ENCODE measurements at places on chromosomes 3 and 15.

- DNase-seq = no peak
Measured at GRCh38 chr3:161014843-161015749, 90.1 kb downstream of the B3GALNT1 start.

- DNase-seq = no peak
Measured at GRCh38 chr3:184873141-184873540, 61.2 kb downstream of the VPS8 start.

- DNase-seq = no peak
Measured at GRCh38 chr15:92845126-92845508, 55.0 kb upstream of the CHD2 start.

- DNase-seq = no peak
Measured at GRCh38 chr3:120569222-120570057, 26.7 kb upstream of the NDUFB4 start.

DNA sequence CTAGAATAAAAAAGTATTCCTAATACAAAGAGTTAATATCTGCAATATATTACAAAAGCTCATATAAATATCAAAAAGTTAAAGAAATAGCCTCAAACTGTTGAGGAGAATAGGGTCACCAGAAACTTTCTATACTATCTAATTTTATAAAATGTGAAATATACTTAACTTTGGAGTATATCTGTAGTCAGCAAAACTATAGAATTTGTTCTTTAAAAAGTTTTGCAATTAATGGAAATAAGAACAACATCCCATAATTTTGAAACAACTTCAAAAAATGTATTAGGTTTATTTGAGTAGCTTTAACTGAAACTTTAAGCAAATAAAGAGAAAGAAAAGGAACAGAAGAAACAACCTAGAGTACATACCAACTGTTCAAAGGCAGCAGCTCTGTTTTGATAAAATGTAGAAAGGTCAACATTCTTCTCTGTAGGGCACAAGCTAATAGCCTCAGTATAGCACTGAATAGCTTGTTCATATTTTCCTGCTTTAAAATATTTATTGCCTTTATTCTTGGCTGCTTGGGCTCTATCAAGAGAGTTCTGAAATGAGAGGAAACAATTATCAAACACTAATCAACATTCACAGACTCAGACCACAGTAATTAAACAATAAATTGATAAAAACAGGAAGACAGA, 14.3 kb downstream of the TOMM70 start:
- DNase-seq = no peak

DNA sequence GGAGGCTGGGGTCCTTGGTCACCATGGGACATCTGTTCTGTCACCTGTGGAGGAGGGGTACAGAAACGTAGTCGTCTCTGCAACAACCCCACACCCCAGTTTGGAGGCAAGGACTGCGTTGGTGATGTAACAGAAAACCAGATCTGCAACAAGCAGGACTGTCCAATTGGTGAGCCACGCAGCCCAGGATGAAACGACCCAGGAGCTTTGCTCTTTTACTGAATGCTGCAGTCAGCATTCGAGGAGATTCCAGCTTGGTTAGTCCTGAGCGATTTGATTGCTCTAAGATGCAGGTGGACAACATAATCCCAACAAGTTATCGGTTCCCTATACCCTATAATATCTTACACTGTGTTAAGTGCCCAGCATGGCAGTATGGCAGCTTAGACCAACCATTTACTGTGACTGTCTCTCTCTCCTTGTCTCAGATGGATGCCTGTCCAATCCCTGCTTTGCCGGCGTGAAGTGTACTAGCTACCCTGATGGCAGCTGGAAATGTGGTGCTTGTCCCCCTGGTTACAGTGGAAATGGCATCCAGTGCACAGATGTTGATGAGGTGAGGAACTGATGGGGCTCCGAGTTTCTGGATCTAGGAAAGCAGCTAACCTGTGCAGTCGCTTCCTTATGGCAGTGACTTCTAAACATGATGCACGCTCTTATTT, 7.8 kb downstream of the THBS1 start:
- no peak for DNase-seq

DNA sequence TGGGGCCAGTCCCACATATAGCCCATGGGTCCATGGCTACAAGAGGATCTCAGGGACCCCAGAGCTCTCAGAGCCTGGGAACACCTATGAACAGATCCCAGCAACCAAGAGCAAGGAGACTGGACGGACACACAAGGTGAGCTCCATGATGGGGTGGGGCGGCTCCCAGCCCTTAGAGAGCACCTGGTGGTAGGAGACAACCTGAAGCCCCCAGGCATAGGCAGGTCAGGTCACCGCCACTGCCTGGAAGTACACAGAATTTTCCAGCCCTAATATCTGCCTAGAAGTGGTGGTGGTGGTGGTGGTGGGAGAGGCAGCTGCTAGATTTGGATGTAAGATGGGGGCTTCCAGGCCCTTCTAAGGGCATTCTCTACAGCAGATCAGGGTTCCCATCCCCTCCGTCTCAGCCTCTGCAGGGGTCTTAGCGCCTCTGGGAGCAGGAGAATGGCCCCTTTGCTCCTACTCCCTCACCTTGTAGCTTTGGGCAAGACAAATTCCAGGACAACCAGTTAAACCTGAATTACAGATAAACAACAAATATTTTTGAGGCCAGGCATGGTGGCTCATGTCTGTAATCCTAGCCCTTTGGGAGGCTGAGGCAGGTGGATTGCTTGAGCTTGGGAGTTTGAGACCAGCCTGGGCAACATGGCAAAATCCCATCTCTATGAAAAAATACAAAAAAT, 9.2 kb downstream of the SH2D7 start:
- DNase-seq = no peak

GRCh38 chr3:61669203-61669602, 107.8 kb downstream of the PTPRG start:
- no peak for DNase-seq

- DNase-seq = no peak
Measured at GRCh38 chr3:111784001-111784400, 75.1 kb upstream of the PHLDB2 start.

DNA sequence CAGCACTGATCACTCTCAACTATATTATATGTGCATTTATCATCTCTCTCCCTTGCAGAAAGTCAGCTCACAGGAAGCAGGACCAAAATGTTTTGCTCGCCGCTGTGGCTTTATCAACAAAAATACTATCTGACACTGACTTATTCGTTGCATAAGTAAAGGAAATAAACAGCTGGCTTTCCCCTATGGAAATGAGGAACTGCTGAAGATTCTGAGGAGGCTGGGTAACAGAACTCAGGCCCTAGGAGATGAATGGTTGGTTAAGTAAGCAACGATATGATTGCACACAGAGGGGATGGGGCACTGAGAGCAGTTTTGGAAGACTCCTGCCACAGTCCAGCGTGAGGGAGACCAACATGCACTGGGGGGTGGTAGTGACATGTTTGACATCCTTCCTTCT, 181.1 kb downstream of the STT3B start:
- DNase-seq = no peak

DNA sequence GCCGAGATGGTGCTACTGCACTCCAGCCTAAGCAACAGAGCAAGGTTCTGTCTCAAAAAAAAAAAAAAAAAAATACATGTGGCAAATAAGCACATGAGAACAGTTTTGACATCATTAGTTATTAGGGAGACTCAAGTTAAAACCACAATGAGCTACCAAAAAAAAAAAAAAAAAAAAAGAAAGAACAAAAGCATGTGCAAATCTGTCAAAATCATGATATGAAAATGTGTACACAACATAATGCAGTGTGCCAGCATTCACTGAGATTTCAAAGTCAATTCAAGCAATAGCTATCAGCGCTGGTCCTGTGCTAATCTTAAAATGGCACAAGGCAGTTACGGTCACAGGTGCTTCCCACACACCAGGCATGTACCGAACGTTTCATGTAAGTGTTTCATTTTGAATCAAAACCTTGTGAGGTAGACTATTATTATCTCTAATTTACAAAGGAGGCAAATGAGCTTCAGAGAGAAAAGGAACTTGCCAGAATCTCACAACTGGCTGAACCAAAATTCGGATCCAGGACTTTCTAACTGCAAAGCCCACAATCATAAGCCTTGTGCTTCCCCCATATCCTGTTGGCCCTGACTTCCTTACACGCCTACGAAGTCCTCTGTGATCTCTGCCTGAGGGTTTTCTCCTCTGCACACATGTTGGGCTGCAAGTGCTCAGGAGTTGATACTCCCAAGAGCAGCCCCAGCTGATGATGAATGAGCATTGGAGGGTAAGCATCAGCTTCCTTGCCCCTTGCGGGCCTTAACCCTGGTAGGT, 200.1 kb upstream of the PROK2 start:
- no peak for DNase-seq

DNA sequence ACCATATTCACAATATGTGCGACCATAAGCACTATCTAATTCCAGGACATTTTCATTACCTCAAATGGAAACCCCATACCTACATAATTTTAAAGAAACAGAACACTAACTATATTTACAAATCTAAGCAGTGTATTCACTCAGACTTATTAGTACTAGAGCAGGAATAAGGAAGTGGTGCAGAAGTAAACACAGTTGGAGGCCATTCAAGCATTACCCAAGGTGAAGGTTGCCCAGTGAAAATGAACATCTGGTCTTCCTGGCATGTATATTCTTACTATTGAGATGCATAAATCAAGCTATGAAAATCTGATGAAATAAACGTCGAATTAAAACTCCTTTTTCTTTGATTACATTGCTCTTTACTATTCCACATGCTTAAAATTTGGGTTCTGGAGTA, 78.9 kb upstream of the TTC14 start:
- DNase-seq = no peak

- no peak for DNase-seq
Measured at GRCh38 chr15:74381190-74381453, 13.7 kb upstream of the CYP11A1 start.

DNA sequence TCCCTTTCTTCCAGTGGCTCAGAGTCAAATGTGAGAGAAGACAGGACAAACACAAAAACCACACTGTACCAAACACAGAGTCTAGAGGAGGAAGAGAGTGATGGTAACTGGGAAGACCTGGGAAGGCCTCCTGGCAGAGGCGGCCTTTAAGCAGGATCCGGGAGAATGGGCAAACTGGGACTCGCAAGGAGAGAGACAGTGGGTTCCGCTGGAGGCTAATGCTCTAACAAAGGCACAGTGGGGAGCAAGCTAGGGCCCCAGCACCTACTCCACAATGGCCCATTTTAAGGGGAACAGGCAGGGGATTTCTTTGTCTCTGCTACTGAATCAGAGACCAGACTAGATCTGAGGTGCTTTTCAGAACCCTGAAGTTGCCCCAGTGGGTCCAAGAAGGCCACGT, 81.4 kb upstream of the HES1 start:
- no peak for DNase-seq

DNA sequence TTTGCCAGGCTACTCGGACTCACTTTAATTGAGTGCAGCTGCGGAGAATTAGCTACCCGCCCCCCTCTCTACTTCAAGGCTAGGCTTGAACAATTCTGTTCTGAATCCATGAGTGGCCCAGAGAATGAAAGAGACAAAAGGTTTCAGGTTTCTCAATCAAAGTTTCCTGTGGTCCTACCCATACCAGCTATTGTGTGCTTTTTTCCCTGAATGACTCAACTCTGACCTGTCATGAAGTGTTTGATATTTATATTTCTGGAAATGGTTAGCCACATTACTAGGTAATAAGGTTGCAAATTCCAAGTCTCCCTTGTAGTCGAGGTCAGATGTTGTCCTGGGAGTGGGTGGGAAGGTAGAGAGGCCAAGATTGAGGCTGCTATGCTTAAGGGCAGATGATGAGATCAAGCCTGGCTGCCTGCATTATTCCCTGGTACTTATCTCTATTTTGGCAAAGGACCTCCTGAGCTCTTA, 392.7 kb upstream of the TBL1XR1 start:
- no peak for DNase-seq

- DNase-seq = no peak
Measured at GRCh38 chr3:3065876-3066275, 44.3 kb downstream of the IL5RA start.

DNA sequence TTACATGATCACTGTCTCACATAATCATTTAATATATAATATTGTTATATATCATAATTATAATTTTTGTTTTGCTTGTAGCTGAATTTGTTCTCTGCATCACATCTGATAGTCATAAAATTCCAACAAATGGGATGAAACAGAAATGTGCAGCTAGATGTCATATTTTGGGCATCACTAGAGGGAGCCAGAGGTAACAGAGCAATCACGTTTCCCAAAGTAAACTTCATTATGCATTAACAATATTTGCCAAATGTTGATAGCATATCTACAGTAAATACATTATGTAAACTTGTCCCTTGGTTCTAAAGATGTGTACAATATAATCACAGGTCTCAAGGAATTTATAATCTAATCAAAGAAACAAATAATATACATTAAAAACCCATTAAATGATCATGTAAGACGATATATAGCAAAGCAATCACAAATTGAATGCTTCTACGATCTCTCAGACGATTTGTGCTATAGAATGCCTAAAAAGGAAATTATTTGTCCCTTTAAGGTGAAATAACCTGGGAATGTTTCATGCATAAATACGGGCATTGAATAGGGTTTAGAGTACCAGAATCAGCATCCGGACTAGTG, 234.2 kb upstream of the MCTP2 start:
- DNase-seq = no peak

DNA sequence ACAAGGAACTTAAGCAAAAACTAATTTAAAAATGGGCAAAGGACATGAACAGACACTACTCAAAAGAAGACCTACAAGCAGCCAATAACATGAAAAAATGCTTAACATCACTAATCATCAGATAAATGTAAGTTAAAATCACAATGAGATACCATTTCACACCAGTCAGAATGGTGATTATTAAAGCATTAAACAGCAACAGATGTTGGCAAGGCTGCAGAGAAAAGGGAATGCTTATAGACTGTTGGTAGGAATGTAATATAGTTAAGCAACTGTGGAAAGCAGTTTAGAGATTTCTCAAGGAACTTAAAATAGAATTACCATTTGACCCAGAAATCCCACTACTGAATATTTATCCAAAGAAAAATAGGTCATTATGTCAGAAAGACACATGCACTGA, 482.2 kb downstream of the SQOR start:
- no peak for DNase-seq

- DNase-seq = no peak
Measured at GRCh38 chr15:83193721-83194120, 13.9 kb downstream of the HDGFL3 start.

- no peak for DNase-seq
Measured at GRCh38 chr3:132623646-132624045, 26.6 kb downstream of the ACKR4 start.

DNA sequence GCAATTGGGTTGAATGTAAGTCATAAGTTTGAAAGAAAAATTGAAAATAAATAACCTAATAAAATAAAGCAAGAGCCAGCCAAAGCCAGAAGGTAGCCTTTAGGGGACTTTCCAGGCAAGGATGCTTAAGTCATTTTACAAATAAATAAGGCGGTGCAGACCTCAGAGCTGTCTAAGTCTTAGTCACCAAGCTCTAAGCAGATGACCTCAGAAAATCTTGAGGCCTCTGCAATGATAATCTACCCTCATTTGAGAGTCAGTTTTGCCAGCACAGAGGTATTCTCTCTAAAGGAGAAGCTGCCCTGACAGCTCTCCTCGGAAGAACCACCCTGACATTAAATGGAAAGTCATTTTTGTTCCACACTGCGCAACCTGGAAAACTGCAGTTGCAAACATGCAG, 113.9 kb downstream of the OXNAD1 start:
- DNase-seq = no peak

GRCh38 chr3:38578551-38578950, 70.9 kb downstream of the SCN5A start:
- no peak for DNase-seq

GRCh38 chr15:93268066-93268465, 179.1 kb upstream of the RGMA start:
- DNase-seq = no peak

GRCh38 chr3:69764121-69764741, 25.0 kb downstream of the MITF start:
- no peak for DNase-seq

GRCh38 chr3:115657168-115657567, 33.9 kb downstream of the GAP43 start:
- DNase-seq = no peak

- DNase-seq = no peak
Measured at GRCh38 chr15:92395098-92395635, 1.5 kb downstream of the ST8SIA2 start.

Data from hippocampal formation (tissue), 2 donors.